ENCODE measurements at places on chromosomes 1 and 21.
A peak's percentile ranks its signal among the peaks of the same experiment; 100 is the strongest.

DNA sequence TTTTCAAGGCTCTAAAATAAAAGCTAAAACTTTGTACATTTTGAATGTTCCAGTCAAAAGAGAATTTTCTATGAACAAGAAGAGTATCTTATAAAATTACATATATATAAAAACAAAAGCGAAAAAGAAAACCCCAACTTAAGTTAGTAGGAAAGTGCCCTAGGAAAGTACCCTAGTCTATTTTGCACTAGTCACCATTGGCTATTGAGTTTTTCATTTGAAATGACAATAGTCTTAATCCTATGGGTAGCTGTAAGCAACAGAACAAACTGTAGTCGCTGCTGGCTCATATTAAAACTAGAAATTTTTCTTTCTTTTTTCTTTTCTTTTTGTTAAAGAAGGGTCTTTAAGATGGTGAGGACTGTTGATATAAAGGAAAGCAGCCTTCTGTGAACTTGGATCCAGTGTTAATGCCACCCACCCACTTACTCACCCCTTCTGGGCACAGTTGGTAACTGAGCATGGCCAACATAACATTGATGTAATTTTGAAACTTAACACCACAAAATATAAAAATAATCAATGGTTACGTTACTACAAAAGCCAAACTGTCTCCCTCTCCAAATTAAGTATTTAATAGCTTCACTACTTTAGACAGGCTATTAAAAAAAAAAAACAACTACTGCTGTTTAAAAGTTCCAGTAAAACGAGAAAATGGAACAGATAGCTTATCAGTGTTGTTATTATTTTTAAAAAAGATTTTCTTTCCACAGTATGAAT is 177.0 kb downstream of the EIF4G3 start:
- DNase-seq, result no peak

- DNase-seq, result no peak
These were observed 4.0 kb upstream of the RCAN3 start for GRCh38 chr1:24498589-24498988.

- DNase-seq, result no peak
These were observed 29.7 kb downstream of the EPHA2 start for GRCh38 chr1:16126160-16126559.

DNA sequence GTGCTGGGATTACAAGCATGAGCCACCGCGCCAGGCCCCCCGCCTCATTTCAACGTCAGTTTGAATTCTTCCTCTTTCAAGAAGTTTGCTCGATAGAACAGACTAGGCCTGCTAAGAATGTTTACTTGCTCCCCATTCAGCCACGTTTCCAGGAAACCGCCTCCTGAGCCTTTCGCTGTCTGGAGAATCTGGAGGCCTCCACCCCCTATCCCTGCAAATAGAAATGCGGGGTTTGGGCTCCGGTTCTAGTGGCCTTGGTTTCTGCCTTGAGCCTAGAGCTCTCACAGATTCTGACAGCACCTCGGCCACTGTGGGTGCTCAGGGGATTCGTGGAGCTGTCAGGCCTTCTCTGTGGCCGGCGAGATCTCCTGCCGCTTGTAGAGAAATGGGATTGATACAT is 84.3 kb downstream of the UBIAD1 start:
- no peak for DNase-seq

DNA sequence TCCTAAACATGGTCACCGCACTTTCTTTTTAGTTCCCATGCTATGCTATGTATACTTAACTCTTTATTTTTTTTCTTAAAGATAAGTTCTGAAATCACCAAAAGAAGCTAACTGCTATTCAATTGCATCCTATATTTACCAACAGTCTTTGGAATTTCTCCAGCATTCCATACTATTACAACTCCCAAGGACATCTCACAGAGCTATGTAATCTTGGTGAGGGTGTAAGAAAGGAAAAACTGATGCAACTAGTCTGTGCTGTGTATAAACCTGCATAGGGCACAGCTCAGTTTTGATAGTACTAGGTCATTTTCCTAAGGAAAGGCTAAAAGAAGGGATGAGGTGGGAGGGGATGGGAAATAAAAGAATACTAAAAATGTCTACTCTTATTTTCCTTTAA is 78.0 kb downstream of the PTPN14 start:
- no peak for DNase-seq

DNA sequence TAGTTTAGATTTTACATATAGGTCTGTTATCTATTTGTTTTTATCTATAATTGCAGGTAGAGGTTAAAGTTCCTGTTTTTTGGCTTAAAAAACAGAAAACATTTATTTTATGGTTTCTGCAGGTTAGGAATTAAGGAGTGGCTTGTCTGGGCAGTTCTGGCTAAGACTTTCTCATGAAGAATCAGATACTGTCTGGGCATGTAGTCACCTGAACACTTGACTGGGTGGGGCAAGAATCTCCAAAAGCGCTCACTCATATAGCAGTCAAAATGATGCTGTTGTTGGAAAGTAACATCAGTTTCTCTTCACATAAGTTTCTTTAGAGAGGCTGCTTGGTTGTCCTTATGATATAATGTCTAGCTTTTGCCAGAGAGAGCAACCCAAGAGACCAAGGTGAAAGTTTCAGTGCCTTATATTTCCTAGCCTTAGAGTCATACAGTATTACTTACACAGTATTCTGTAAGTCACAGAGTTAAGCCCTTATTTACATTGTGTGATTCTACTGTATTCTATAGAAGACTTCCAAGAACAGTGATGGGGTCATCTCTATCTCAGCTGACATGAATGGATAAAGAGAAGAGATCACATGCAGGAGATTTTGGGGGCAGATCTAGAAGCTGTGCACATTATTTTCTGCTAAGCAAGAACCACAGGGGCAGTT is 125.4 kb upstream of the GPR52 start:
- no peak for DNase-seq

DNA sequence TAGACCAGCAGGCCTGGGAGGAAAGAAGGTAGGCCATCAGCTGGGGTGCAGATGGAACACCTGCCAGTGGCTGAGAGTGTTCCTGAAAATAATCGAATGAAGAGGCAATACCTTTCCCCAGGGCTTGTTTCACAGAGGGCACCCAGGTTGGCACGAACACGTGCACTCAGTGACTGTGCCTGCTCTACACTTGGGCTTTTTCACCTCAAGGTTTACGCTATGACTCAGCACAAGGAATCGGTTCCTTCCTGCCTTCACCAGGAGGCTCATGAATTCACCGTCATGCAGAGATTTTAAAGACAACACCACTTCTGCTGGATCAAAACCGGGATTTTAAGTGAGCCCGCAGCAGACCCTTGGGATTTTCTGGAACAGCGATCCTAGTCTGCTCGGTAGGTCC is 118.5 kb upstream of the ADAR start:
- DNase-seq, result no peak

DNA sequence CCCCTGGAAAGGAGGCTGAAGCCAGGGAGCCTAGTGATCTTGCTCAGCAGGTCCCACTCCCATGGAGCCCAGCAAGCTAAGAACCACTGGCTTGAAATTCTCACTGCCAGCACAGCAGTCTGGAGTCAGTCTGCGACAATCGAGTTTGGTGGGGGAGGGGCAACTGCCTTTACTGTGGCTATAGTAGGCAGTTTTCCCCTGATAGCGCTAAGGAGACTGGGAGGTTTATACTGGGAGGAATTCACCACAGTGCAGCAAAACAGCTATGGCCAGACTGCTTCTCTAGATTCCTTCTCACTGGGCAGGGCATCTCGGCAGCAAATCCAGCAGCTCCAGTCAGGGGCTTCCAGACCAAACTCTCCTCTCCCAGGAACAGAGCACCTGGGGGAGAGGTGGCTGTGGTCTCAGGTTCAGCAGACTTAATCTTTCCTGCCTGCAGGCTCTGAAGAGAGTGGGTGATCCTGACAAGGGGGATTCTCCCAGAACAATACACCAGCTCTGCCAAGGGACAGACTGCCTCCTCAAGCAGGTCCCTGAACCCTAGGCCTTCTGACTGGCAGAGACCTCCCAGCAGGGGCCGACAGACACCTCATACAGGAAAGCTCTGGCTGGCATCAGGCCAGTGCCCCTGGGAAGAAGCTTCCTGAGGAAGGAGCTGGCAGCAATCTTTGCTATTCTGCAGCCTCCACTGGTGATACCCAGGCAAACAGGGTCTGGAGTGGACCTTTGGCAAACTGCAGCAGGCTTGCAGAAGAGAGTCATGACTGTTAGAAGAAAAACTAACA is 548.5 kb upstream of the NEGR1 start:
- no peak for DNase-seq

DNA sequence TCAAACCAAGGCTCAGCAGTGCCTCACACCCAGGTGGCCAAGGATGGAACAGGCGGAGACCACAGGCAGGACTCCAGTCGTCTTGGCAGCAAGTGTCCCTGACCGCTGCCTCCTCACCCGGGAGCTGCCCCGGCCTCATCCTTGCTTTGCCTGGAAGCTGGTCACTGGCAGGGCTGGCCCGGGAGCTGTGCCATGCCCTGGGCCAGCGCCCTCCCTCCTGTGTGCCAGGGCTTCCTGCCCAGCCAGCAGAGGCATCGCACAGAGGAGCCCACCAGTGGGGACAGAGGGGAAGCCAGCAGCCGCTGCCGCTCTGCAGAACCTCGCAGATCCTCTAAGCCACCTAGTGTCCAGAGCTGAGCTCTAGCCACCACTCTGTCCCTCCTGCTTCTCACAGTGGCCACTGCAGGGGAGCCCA is 7.8 kb downstream of the CASZ1 start:
- no peak for DNase-seq

DNA sequence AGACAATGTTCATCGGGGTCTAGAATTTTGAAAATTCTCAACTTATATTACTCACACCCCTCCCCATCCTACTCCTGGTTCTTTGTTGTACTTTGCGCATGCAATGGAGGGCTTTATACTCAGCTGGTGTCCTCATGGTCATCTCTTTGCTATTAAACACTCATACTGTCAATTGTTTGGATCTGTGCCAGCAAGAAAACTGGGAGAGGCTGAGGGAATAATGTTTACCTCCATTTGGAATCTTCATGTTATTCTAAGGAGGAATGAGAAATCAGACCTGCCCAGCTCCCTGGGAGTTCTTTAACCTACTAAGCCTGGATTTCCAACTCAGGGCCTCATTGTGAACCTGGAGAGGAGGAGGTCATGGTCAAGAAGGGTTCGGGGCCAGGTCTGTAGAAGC is 143.9 kb upstream of the DNAH14 start:
- DNase-seq, result no peak

DNA sequence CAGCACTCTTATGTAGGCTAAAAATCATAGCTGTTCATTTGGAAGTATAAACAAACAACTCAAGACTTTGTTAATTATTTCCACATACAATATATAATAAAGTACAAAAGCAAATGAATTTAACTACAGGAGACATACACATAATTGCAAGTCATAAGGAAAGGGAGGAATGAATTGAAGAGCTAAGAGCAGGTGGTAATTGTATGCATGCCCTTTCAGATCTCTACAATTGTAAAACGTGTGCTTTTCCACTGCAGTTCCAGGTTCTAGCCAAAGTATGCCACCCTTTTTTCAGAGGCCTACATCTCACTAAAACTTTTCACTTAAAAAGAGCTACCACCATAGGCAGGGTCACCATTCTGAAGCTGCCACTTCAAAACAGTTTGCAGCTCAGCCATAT is 42.8 kb upstream of the HP1BP3 start:
- DNase-seq, result no peak

DNA sequence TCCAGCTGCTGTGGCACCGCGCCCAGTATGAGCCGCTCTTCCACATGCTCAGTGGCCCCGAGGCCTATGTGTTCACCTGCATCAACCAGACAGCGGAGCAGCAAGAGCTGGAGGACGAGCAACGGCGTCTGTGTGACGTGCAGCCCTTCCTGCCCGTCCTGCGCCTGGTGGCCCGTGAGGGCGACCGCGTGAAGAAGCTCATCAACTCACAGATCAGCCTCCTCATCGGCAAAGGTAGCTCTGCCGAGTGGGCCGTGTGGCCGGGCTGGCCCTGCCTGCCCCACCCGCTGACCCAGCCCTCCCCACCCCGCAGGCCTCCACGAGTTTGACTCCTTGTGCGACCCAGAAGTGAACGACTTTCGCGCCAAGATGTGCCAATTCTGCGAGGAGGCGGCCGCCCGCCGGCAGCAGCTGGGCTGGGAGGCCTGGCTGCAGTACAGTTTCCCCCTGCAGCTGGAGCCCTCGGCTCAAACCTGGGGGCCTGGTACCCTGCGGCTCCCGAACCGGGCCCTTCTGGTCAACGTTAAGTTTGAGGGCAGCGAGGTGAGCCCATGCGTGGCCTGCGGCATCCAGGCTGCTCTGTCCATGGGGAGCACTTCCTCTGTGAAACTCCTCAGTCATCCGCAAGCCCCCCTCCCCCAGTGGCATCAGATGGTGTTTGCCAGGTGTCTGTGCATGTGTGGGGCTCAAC is 64.2 kb downstream of the PIK3CD start:
- DNase-seq, result peak; percentile 55

GRCh38 chr1:118963456-118964430 is 24.4 kb downstream of the TBX15 start:
- no peak for DNase-seq

GRCh38 chr1:203563291-203563690 is 63.3 kb upstream of the ATP2B4 start:
- no peak for DNase-seq

- peak; percentile 38 for DNase-seq
These were observed 19.0 kb downstream of the THEMIS2 start for GRCh38 chr1:27891196-27891889.

- no peak for DNase-seq
These were observed 3.2 kb upstream of the AK2 start for GRCh38 chr1:33039840-33040239.

GRCh38 chr1:12486401-12487005 is 131.5 kb downstream of the DHRS3 start:
- no peak for DNase-seq

DNA sequence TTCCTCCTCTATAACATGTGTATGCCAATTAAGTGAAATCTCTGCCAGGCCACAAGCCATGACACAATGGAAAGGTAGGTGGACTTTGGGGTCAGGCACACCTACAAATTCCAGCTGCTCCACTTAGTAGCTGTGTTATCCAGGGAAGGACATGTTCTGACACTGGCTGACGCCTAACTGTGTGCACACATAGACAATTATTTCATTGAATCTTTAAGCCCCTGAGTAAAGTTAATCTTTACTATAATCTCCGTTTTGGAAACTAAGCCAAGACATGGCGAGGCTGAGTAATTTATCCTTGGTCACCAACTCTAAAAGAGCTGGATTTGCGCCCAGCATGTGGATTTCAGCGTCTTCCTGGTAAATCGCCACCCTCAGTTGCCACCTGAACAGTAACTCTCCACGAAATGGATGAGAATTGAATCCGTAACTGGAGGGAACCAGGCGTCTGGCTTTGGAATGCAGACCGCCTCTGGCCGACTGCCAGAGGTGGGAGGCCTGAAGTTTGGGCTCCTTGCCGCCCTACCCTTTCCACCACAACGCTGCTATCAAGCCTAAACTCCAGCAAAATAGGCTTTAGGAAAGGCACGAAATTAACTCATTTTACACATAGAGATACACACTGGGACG is 888 bp upstream of the SNRPE start:
- DNase-seq, result no peak

GRCh38 chr21:45162115-45162514 is 87.7 kb downstream of the ADARB1 start:
- DNase-seq, result no peak
